NCI-H1092 treated with DMSO at 0.1 percent for 48 hours (cell line): ENCODE measurements at places on chromosomes 5 and 9.
A peak's percentile ranks its signal among the peaks of the same experiment; 100 is the strongest.

- no peak for DNase-seq
Measured at GRCh38 chr5:167798448-167798847, 493.0 kb upstream of the WWC1 start.

DNA sequence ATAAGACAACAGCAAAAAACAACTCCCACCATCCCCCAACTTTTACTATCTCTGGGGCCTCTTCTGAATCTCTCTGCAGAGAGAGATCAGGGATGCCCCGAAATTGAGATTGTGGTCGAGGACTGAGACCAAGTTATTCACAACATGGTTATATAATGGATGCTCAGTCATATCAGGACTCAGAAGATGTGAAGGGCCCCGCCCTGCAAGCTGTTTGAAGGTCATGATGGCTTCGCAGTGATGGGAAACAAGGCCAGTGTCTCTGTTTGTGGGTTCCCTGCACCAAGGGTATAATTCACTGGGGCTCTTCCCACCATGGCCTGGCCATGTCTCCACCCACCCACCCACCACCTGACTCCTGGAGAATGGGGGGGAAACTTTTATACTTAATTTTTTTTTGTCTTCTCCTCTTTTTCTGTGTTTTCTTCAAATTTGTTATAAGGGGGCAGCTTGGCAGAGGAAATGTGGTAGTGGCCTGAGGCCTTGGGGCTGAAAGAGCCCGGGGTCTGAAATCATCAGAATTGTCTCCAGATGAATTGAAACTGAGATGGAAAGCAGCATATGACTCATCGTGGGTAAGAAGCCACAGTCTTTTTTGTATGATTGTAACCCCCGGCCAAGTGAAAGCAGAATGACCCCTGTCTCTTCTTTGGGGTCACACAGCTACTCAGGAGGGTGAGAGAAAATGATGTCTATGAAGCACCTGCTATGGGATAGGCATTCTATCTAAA is 15.0 kb upstream of the TEX48 start:
- DNase-seq = no peak

- DNase-seq = no peak
Measured at GRCh38 chr9:37157726-37158377, 37.5 kb downstream of the ZCCHC7 start.

GRCh38 chr9:78932849-78933627 is 636.1 kb downstream of the PSAT1 start:
- DNase-seq = no peak

- DNase-seq = peak; percentile 34
Measured at GRCh38 chr5:93622240-93622885, 39.3 kb downstream of the NR2F1 start.

DNA sequence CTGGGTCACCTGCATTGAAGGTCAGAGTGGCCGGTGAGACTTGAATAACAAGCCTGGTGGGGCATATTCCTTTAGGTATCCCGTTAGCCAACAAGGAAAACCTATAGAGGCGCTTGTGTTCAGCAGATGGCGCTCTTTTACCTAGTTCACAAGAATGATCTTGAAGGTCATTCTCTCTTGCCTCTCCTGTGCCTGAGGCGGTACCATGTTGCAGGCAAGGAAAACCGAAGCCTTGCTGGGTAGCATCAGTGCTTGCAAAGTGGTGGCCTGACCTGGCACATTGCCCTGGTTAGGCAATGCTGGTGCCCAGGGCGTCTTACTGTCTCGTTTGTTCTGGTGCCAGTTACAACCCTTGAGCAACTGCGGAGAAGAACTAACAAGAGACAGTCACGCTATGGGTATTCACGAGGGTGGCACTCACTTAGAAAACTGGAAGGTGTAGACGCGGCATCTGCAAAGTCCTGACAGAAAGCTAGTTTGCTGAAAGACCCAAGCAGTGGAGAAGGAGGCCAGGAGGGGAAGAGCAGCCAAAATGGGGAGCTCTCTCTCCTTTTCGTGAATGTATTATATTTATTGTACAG is 56.7 kb downstream of the AOPEP start:
- DNase-seq = peak; percentile 85

GRCh38 chr5:902129-902916 is 9.6 kb downstream of the TRIP13 start:
- DNase-seq = no peak

- DNase-seq = no peak
Measured at GRCh38 chr5:156922207-156922792, 40.7 kb downstream of the TIMD4 start.
